ENCODE measurements at places on chromosomes 16 and 17.
A peak's percentile ranks its signal among the peaks of the same experiment; 100 is the strongest.

- no peak for DNase-seq
These were observed 1.5 kb downstream of the N4BP1 start for GRCh38 chr16:48608452-48608851.

DNA sequence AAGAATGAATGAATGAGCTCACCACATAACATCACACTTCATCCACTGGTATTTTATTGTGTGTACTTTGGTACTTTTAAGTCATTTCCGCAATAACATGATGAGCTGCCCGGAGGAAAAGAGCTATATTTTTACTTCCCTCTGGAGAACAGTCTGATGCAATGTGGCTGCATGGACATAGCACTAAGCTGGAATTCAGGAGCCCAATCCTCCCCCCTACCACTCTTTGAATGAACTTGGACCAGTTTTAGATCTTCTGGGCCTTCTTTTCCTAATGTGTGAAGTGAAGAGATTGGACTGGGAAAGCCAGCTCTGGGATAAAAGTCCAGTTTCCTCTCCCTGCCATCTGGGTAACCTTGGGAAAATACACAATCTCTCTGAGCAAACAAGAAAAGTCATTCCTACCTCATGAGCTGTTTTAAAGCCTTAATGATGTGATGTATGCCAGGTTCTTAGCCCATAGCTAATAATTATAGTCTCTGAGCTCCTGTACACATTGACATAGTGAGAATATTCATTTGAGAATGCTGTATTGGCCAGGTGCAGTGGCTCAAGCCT lies 79.3 kb downstream of the ABCC12 start:
- DNase-seq, result no peak

- no peak for DNase-seq
These were observed 17.7 kb upstream of the HS3ST3A1 start for GRCh38 chr17:13619462-13619861.

- DNase-seq, result no peak
These were observed 59.7 kb downstream of the IL21R start for GRCh38 chr16:27461483-27462171.

- DNase-seq, result no peak
These were observed 3.2 kb downstream of the DEXI start for GRCh38 chr16:10938796-10939648.

GRCh38 chr17:55709984-55710383 lies 12.7 kb downstream of the TMEM100 start:
- DNase-seq, result no peak

DNA sequence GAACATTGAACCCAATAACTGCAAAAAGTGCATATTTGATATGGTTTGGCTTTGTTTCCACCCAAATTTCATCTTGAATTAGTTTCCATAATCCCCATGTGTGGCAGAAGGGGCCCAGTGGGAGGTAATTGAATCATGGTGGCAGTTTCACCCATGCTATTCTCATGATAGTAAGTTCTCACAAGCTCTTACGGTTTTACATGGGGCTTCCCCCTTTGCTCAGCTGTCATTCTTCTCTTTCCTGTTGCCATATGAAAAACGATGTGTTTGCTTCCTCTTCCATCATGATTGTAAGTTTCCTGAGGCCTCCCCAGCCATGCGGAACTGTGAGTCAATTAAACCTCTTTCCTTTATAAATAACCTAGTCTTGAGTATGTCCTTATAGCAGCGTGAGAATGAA lies 127.6 kb downstream of the CHD9NB start:
- no peak for DNase-seq

- DNase-seq, result no peak
These were observed 3.6 kb downstream of the CDC42EP4 start for GRCh38 chr17:73308017-73308823.

GRCh38 chr17:37084372-37084771 lies 135.6 kb downstream of the AATF start:
- DNase-seq, result no peak

DNA sequence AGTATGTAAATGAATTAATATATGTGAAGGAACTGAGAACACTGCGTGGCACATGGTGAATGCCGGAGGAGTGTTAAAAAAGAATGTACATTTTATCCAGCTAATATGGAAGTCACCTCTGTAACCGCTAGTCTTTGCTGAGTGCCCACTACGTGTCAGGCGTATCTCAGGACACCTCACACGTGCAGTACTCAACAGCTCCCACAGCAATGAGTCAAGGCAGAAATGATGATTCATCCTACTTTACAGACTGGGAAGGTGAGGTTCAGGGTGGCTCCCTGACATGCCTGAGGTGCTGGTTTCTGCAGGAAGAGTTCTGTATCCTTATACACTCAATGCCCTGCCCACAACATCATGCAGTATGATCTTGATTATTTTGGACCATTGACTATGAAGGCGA lies 487.0 kb downstream of the HAPSTR1 start:
- no peak for DNase-seq

DNA sequence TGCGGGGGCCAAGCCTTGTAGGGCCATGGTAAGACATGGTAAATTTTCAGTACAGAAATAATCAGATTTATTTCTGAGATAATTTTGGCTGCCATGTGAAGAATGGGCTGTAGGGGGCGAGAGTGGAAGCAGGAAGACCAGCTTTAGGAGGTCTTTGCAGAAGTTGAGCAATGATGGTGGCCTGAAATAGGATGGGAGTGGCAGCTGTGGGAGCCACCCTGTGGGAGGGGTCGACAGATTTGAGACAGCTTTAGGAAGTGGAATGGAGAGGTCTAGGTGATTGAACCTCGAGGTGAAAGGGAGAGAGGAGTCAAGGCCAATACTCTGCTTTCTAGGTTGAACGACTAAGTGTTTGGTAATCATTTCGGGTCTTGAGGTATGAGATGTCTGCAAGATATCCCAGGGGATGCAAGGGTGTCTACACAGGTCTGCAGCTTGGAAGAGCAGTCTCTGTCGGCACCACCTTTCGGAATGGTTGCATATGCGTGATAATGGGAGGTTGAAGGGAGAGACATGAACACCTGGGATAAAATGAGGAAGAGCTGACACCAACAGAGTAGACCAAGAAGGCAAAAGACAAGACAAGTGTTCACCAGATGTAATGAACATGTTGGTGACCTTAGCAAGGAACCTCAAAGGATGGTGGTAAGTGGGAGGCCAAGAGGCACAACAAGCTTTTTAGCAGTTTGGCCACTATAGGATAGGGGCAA lies 4.2 kb upstream of the ATXN7L3 start:
- peak; percentile 21 for DNase-seq

DNA sequence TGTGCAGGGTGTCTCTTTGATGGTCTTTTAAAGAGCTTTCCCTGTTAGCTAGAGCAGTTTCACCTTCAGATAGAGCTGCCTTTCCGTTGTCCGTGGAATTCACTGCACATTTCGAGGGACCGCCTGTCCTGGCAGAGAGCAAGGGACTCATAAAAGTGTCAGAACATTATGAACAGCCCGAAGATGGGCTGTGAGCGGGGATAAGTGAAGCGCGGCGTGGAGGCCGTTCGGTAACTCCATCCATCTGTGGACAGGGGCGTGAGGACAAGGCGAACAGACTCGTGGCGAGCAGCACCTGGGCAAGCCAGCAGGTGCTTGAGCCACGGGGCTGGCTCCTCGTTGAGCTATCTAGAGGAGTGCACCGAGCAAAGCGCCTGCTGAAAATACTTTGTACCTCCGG lies 371.2 kb downstream of the MAF start:
- DNase-seq, result no peak

DNA sequence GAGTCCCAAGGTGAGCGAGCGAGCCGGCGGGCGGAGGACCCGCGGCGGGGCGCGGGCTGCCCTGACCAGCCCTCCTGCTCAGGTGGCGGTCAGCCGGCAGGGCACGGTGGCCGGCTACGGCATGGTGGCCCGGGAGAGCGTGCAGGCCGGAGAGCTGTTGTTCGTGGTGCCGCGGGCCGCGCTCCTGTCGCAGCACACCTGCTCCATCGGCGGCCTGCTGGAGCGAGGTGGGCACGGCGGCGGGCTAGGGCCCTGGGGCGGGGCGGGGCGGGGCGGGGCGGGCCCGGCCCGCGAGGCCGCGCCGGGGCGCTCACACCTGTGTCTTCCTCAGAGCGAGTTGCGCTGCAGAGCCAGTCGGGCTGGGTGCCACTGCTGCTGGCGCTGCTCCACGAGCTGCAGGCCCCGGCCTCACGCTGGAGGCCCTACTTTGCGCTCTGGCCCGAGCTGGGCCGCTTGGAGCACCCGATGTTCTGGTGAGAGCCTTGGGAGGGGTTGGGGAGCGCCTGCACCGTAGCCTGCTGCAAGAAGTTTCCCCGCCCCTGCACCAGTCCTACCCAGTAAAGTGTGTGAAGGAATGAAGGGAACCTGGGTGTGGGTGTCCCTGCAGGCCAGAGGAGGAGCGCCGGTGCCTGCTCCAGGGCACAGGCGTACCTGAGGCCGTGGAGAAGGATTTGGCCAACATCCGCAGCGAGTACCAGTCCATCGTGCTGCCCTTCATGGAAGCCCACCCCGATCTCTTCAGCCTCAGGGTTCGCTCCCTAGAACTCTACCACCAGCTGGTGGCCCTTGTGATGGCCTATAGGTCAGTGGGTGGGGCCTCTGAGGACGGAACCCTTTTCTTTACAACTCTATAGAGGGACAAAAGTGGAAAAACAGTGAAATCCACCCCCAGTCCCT lies 802 bp downstream of the SETD6 start:
- DNase-seq, result no peak

DNA sequence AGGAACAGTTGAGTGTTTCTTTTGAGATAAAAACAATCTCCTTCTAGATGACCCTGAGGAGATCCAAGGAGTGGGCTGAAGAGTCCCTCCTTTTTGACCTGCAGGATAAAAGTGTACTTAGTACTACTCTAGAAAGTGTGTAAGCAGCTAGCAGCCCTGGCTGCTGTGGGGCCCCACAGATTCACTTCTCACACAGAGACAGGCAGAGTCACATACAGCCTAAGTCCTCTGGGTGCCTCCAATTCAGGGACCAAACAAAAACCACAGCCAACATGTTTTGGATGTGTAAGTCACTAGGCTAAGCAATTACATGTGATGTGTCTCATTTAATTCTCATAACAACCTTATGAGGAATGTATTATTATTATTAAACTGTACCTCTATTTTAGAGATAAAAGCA lies 97.1 kb downstream of the TMEM100 start:
- no peak for DNase-seq

DNA sequence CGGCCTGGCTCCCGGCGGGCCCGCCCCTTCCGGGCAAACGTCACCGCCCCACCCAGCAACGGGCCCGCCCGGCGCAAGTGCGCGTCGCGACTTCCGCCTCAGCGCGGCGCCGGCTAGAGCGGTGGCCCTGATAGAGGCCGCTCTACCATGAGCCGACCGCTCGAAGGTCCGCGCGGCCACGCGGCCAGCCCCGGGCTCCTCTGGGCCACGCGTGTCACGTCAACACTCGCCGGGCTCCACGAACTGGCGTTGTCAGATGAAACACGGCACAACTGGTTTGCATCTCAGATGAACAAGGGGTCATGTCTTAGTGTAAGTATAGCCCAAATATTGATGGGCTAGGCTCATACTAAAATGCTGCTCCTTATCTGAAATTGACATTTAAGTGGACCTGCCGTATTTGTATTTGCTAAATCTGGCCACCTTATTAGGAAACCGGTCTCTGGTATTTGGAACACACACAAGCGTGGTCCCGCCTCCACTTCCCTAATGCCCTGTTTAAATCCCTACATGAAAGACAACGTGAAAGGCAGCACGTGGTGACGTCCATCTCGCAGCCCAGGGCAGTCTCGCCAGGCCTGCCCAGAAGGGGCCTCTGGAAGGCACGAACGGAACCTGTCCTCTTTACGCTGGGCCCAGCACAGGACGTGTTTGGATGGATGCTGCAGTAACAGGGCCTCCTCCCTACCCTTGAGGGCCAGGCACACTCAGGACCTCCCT lies at the start of gene ZNF598:
ZNF598 (minus strand) TSS at position 31 of the 720 bp plus-strand sequence.
- peak; percentile 88 for DNase-seq

- DNase-seq, result no peak
These were observed 85.9 kb downstream of the TMEM132E start for GRCh38 chr17:34665150-34665806.

DNA sequence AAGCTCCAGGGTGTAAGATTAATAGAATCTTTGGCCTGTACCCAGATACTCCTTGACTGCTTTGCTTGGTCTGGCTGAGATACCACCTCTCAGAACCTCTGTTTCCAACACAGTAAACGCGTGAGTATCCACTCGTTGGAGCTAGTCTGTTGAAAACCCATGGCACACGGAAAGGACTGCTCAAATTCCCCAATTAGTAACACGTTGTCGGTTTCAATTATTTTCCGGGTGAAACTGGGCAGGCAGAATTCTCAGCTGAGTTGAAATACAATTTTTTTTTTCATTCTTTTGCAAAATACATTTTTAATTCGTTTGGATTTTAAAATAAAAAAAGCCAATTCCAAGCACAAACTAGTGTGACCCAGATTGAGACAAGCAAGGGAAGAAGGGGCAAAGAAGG lies 120.5 kb downstream of the MAF start:
- DNase-seq, result no peak

DNA sequence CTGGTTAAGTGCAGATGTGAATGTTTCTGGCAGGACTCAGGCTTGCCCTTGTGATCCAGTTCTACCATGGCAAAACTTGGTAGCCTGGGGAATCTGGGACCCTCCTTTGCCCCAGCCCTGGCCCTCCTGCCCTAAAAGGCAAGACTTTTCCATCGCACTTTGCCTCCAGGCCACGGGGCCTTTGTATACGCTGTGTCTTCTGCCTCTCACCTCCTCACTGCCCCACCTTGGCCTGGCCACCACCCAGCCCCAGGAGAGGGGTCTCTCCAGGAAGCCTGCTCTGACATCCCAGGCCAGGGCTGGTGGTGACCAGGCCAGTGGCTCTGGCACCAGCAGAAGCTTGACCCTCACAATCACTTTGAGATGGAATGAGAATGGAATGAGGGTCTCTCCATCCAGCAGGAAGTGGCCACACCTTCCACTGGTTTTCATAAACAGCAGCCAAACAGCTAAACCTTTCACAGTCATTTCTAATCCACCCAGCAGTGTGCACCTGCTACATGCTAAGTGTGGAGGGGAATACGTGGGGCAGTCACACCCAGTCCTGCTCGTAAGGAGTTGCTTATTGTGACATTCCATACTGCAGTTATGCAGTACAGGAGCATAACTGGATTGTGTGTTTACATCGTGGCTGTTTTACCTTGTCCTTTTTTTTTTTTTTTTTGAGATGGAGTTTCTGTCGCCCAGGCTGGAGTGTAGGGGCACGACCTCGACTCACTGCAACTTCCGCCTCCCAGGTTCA lies 1.6 kb upstream of the MRPL38 start:
- no peak for DNase-seq

- DNase-seq, result no peak
These were observed 15.7 kb upstream of the MAP3K14 start for GRCh38 chr17:45332505-45332904.

DNA sequence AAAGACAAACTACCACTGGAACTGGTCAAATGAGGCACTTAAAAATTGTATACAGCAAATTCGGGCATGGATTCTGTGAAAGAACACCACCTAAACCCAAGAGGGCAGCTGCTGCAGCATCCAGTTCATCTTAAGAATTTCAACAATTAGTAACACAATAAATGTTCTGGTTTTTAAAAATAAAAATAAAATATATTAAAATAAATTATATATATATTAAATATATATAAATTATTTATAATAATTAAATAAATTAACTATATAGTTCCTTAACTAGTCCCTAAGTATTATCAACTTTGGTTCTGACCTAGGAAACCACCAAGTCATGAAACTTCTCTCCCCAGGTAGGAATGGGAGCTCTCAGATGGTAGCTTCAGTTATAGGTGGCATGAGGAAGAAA lies 13.4 kb upstream of the RFFL start:
- DNase-seq, result no peak

- DNase-seq, result no peak
These were observed 14.6 kb upstream of the TMEM92 start for GRCh38 chr17:50259477-50260324.
